Type B pancreatic cell (in vitro differentiated cells): ENCODE measurements at places on chromosomes 4 and X. TPM values are rescaled to one million over a fixed set of nuclear protein-coding genes. Genes with fewer than 3 reads are reported as not detected.

GRCh38 chr4:134634301-134634700 lies 432.7 kb upstream of the PABPC4L start:
- DNase-seq, result no peak

DNA sequence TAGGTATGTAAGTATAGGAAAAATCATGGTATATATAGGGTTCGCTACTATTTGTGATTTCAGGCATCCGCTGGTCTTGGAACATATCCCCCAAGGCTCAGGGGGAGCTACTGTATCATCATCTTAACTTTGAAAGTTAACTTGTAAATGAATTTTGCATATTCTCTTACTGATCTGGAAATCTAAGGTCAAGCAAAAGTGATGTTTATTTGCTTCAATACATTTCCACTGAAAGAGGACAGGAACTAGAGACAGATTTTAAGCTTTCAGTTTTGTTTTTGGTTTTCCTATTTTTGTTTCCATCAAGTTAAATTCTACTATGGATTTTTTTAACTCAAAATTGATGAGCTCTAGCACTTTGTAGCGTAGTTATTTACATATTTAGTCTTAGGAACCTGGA lies 56.2 kb downstream of the NAF1 start:
- no peak for DNase-seq

DNA sequence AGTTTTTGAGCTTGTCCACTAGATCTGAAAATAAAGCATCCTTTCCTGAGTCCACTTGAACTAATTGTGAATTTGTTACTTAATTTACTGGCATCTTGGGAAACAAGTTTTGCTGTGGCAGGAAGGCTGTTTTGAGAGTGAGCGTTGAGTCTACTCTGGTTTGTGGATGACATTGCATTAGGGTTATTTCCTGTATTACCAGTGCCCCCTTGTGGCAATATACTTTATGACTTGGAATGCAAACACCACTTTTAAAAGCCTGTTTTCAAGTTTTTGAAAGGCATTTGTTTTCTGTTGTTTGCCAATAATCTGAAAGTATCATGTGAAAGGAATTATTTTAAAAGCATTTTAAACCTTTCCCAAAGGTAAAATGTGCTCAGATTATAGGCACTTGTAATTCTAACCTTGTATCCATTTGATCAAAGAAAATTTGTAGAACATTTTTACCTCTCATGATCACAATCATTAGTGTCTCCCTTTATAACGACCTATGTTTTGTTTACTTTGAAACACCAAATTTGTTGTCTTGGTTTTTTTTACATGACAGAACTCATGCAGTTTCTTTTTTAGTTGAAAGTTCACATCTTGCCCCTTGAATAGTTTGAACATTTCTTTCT lies 18.0 kb upstream of the CYP2U1 start:
- DNase-seq, result no peak

Gene F9
- total RNA-seq, result 0.24 and 0.36 TPM in 2 replicates

Gene LAGE3
- 12.9 and 15.9 TPM in 2 replicates for total RNA-seq
